ENCODE measurements at places on chromosomes 5 and 9.

GRCh38 chr9:133906932-133907910 lies 84.9 kb downstream of the VAV2 start:
- no peak for DNase-seq

- no peak for DNase-seq
These were observed 58.6 kb upstream of the RANBP3L start for GRCh38 chr5:36360307-36360706.

DNA sequence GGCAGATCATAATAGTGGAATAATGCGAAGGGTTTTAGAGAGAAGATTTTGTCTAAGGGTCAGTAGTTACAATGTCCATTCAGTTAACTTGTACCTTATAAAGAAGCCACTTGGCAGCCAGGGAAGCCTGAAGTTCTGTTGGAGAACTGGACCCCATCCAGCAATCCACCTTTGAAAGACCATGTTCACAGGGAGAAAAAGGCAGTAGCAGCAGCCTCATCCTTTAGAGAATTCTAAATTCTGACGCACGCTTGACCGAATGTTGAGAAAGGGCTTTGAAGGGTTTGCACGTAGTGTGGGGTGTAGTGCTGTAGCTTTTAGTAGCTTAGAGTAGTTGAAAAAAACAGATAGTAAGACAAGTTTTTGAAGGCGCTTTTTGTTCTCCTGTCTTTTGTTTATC lies 42.8 kb downstream of the MCCC2 start:
- no peak for DNase-seq

DNA sequence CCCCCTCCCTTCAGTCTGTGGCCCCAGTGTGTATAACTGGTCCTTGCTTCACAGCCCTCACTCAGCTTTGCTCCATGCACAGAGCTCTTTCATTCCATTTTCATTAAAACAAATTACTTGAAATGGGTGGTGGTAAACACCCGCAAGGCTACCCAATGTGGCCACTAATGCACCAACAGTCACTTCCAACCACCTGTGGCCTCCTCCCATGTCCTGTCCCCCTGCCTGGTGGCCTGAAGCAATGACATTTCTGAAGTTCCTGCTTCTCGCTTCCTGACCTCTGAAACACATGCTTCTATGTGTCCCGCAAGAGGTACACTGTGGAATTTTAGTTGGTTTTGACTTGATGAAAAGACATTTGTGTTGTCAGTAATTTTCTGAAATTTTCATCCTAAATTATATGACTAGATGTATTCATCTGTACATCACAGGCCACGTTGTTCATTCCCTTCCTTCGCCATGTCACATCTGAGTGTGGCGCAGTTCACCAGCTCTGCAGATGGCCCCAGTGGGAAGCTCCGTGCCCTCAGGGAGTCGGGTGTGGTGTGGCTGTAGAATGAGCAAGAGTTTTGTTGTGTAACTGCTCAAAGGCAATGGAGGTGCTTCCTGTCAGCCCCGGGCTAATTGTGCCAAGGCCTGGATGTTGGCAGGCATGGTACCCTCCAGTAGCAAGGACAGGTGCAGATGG lies 9.6 kb downstream of the ROPN1L start:
- no peak for DNase-seq

GRCh38 chr9:38172586-38172985 lies 103.6 kb upstream of the SHB start:
- DNase-seq: no peak

DNA sequence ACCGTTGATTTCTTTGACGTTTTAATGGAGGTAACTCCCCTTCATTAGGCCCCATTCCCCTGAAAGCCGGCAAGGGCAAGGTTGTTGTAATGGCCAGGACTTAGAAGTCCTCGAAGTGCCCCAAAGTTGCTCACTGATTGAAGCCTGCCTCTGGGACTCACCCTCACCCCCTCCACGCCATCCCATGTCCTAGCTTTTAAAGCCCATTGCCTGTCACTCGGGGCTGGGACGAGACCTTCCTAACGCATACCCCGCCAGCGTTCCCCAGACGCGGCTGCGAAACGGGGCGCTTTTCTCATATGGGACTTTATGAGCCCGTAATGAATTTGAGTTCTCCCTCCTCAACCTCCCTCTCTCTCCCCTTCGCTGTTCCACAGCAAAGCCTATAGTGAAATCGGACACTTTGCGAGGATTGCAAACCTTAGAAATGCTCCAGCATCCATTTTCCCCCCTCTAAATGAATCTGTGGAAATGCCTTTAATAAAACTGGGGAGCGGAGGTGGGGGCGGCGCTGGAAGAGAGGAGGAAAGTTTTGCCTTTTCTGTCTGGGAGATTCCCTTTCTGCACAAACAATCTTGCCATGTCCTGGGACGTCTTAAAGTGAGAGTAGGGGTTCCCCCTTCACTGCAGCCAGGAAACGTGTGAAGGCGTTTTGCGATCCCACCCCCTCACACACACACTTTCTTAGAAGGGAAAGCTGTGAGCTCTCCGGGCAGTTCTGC lies 1.5 kb downstream of the PAPPA start:
- DNase-seq: no peak

All from activated CD4-positive, alpha-beta T cell treated with anti-CD3 and anti-CD28 coated beads for 4 hours (primary cell).